ENCODE measurements at places on chromosomes 4 and X. TPM values are rescaled to one million over a fixed set of nuclear protein-coding genes. Genes with fewer than 3 reads are reported as not detected.

The C1QTNF7 gene
- total RNA-seq: not detected

The NAT8L gene
- total RNA-seq: 0.15 TPM

The H2AZ1 gene
- total RNA-seq: 143 TPM

The HMGN5 gene
- 0.84 TPM for total RNA-seq

The TEC gene
- 3.0 TPM for total RNA-seq

The SMIM43 gene
- total RNA-seq: not detected

The BBS12 gene
- total RNA-seq: 1.4 TPM

The GPRIN3 gene
- 78.9 TPM for total RNA-seq

The XAGE1A gene
- total RNA-seq: not detected

The XAGE2 gene
- total RNA-seq: not detected

The RNF175 gene
- total RNA-seq: 2.1 TPM

The EFHC2 gene
- total RNA-seq: 1.1 TPM

The UBE2D3 gene
- total RNA-seq: 587 TPM
